ENCODE measurements at places on chromosomes 1 and 21.

GRCh38 chr1:226645279-226645976 is 93.7 kb downstream of the ITPKB start:
- DNase-seq = no peak

GRCh38 chr1:215055281-215055935 is 27.1 kb upstream of the KCNK2 start:
- no peak for DNase-seq

- no peak for DNase-seq
These were observed 95.7 kb upstream of the NCAM2 start for GRCh38 chr21:20902511-20902910.

DNA sequence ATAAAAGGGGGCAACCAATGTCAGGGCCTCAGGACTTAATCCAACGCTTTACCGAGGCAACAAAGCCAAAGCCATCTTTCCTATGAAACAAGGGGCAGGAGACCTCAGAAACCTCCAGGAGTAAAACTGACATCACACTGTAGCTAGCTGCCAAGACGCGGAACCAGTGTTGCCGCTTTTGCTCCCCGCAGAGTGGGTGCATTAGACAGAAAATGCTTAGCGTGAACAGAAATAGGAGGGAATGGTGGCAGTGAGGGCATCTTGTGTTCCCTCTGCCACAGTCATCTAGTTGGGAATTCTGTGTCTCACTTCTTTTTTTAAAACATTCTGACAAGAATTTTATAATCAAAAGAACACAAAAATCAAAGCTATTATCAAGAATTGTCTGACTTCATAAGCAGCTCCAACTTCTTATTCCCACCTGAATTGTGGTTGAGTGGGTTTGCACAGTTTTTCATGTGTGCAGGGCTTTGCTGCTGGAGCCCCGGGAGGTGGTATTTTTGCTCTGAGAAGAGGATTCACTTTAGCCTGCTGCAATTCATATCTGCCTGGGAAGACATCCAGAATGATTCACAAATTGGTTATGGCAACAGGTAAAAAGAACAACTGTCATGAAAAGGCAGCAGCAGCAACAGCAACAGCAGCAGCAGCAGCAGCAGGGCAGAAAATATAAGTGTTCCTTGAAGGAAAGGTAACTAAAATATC is 82.2 kb upstream of the DIRAS3 start:
- DNase-seq = no peak

DNA sequence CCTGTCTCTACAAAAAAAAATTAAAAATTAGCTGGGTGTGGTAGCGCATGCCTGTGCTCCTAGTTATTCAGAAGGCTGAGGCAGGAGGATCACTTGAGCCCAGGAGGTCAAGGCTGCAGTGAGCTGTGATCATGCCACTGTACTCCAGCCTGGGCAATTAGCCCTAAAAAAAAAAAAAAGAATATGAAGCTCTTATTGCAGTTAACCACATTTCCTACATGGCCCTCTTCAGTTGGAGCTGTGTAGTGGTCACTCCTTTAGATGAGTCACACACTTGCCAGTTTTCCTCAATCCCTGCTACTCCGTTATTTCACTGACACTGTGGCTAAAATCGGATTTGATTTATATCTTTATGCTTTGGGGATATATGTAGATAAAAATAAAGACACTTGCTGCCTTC is 11.8 kb downstream of the NFYC start:
- DNase-seq = no peak

DNA sequence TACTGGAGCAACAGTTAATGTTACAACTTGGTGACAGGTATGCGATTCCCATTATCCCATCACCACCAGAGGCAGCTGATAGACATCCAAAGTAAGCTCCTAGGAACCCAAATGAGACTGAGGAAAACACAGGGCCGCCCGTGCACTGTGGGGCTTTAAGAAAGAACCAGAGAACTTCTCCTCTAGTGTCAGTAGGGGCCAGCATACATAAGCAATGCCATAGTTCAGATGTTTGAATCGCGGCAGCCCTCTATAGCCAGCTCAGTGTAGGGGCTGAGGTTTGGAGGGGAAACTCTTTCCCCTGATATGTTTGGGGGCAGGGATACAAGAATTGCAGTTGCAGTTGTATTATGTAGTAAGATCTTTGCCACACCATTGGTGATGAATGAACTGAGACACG is 593.3 kb upstream of the NCAM2 start:
- no peak for DNase-seq

- no peak for DNase-seq
These were observed 354.0 kb upstream of the RGS18 start for GRCh38 chr1:191804311-191804710.

DNA sequence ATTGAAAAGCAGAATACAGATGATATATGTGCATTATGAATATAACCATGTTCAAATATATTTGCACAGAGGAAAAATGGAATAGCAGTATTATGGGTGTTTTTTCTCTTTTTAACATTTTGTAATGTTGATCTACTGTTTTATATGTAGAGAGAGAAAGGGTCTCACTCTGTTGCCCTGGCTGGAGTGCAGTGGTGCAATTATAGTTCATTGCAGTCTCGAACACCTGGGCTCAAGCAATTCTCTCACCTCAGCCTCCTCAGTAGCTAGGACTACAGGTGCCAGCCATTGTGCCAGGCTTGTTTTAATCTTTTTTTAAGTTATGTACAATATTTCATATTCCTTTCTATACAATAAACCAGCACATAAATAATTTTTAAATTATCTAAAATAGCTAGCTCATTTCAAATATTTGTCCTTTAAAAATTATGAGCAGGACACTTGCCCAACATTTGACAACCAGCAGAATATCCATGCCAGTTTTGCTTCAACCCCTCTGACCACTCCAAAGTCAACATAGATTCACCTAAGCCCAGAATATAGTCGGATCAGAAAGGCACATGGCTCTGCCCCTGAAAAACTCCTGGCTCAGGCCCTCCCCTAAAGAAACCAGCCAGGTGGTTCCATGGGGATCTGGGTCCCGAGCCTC is 29.8 kb downstream of the ZNF281 start:
- DNase-seq = no peak

GRCh38 chr1:56975446-56975845 is 9.6 kb upstream of the C8B start:
- no peak for DNase-seq

GRCh38 chr1:220498188-220498587 is 29.7 kb upstream of the MARK1 start:
- no peak for DNase-seq

DNA sequence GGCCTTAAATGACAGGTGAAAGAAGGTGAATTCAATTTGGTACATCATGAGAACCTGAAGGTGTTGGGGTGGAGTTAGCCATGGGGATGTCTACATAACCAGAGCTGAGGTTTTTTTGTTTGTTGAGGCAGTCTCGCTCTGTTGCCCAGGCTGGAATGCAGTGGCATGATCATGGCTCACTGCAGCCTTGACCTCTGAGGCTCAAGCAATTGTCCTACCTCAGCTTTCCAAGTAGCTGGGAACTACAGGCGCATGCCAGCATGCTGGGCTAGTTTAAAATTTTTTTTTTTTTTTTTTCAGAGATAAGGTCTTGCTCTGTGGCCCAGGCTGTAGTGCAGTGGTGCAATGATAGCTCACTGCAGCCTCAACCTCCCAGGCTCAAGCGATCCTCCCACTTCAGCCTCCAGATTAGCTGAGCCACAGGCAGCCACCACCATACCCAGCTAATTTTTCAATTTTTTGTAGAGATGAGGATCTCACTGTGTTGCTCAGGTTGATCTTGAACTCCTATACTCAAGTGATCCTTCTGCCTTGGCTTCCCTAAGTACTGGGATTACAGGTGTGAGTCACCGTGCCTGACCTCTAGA is 1.9 kb upstream of the MPZ start:
- DNase-seq = no peak

DNA sequence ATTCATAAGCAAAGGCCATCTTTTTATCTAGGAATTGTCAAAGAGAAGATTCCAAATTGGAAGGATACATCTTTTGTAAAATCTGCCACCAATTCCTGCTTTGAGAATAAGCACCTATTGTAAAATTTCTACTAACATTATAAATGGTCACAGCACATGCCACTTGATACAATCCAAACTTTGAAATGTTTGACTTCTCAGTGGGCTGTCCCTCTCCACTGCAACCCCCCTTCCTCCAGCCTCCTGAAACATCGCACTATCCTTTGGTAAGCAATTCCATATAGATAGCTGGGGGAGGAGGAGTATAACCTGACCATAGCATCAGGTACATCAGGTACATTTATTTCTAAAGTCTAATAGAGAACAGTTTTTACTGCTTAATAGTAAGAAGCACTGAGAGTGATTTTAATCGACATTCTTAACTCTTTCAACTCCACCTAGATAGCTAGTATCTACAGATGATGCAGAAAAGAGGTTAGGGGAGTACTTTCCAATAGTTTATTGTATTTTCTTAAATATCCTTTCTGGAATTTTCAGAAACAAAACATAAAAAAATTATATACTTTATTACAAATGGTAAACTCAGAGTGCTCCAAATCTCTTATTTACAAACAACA is 2.9 kb downstream of the JUN start:
- DNase-seq = peak; percentile 54

- DNase-seq = peak; percentile 86
These were observed at the start of gene HUNK for GRCh38 chr21:31872452-31873274. Gene HUNK, plus strand, starts transcription at chr21:31873020. Its CDS starts 655 bp downstream, at chr21:31873675.

DNA sequence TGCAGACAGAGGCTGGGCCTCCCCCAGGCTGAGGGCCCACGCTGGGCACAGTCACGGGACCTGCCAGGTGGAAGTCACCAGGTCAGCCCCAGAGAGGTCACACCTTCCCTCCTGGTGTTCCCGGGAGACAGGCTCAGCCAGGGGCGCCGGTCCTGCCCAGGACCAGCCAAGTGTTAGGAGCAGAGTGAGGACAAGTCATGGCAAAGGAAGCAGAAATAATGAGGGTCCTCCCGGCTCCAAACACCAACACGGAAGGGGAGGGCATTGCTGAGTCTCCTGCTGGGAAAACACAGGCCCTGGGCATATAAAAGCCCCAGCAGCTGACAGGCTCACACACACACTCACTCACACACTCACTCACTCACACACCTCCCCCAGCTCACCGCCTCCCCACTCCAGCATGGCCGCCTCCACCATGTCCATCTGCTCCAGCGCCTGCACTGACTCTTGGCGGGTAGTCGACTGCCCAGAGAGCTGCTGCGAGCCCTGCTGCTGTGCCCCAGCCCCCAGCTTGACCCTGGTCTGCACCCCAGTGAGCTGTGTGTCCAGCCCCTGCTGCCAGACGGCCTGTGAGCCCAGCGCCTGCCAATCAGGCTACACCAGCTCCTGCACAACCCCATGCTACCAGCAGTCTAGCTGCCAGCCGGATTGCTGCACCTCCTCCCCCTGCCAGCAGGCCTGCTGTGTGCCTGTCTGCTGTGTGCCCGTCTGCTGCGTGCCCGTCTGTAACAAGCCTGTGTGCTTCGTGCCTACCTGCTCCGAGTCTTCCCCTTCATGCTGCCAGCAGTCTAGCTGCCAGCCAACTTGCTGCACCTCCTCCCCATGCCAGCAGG is at the start of gene KRTAP10-10:
TSS of gene KRTAP10-10 (plus strand) at position 339 of the 833 bp plus-strand sequence. CDS start at position 401, 62 bp downstream.
- DNase-seq = peak; percentile 51

DNA sequence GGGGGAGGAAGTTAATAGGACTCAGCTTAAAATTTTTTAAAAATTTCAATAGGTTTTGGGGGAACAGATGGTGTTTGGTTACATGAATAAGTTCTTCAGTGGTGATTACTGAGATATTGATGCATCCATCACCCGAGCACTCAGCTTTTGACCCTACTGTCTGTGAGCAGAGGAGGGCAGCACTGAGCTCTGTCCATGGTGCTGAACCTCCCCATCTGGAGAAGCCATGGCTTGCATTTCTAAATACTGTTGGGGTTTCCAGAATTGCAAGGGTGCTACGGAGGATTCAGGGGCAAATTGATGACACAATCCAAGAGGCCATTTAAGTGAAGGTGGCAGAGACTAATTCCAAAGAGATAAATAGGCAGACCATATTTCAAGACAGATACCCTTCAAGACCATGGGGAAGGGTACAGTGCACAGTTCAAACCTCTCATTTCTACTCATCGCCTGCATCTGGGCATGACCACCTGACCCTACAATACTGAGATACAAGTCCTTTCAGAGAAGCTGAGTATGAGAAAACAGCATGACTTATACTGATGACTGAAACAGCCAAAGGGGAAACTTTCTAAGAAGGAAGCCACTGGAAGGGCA is 17.2 kb downstream of the SYT2 start:
- DNase-seq = no peak

DNA sequence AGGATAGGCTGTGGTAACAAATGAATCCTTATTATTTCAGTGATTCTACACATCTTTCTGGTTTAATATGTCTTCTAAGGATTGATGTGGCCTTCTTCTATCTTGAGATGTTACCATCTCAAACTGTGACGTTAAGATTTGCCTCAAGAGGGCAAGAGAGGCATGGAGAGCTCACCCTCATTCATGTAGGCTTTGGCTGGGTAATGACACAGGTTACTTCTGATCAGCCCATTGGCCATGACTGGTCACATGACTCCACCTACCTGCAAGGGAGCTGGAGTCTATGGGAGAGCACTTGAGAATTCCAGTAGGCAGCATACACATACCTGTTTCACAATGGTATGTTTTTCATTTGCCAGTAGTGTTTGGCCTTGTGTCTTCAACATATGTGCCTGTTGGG is 30.0 kb downstream of the CACHD1 start:
- no peak for DNase-seq

- no peak for DNase-seq
These were observed 3.9 kb upstream of the PDE4B start for GRCh38 chr1:65788762-65789161.

DNA sequence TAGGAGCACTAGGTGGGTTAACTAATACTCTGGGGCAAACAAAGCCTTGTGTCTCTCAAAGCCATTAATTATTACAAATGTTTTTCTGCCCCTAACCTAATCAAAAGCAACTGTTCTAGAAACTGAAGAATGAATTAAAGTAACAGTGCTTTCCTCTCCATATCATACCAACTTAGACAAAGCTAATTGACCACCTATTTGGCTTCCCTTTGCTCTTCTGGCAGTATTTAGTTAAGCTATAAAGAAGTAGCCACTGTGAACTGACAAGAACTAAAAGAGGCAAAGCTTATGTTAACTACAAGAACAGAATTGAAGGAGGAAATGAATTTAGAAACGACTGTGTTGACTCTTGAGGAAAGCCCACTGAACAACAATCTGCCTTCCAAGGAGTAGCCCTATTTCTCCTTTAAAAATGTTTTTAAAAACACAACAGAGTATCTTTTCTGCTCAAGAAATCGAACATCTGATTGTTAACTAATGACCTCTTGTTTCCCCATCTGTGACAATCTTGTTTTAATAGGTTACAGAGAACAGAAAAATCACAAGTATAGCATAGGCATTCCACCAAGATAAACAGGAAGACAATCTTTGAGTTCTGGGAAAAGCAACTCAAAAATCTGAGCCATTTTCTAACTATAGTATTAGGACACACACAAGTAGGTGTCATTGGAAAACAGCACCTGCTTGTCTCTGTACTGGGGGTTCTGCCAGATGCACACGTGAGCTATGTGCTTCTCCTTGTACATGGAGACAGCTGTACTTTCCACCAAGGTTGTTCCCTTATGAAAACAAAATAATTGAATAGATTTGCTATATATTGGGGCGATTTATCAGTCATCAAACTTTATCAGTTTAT is 3.1 kb upstream of the EGLN1 start:
- DNase-seq = no peak

DNA sequence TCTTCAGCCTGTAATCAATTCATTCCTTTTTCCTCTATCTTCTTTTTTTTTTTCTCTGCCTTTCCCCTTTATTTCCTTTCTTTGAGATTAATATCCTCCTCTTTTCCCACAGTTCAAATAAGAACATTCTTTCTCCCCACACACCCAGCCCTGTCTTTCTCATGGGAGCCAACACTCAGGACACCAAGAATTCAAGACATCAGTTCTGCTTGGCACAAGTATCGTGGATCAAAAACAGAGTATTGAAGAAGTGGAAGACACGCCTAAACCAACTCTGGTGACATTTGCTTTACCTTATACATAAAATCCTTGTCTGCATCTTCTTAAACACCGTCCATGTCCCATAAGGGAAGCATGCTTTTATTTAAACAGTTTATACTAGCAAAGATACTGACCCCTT is 2.9 kb downstream of the CD1E start:
- DNase-seq = no peak

Measured in NCI-H345 (cell line).